ENCODE measurements at places on chromosomes 6 and 20.

GRCh38 chr6:137213813-137214212 lies 5.4 kb downstream of the IFNGR1 start:
- no peak for DNase-seq

- no peak for DNase-seq
Measured at GRCh38 chr6:35833536-35833935, 28.4 kb downstream of the LHFPL5 start.

- no peak for DNase-seq
Measured at GRCh38 chr6:26197933-26198721, 110.9 kb downstream of the HFE start.

DNA sequence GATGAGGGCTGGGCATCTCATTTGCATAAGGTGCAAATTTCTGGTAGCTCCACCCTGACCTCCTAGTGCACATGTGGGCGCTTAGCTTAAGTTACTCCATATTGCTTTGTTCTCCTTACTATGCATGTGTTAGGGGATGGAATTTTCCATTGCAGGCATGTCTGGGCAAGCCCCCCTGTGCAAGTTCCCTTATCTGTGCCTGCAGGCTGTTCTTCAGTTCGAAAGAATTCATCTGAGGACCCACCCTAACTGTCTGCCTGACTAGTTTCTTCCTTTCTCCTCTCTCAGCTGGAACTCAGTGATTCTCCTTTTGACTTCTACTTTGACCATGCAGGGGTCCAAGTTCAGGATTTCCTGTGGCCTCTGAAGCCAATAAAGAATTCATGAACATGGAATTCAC lies 30.2 kb downstream of the CCDC170 start:
- no peak for DNase-seq

- DNase-seq, result no peak
Measured at GRCh38 chr6:46565531-46565930, 74.3 kb upstream of the RCAN2 start.

DNA sequence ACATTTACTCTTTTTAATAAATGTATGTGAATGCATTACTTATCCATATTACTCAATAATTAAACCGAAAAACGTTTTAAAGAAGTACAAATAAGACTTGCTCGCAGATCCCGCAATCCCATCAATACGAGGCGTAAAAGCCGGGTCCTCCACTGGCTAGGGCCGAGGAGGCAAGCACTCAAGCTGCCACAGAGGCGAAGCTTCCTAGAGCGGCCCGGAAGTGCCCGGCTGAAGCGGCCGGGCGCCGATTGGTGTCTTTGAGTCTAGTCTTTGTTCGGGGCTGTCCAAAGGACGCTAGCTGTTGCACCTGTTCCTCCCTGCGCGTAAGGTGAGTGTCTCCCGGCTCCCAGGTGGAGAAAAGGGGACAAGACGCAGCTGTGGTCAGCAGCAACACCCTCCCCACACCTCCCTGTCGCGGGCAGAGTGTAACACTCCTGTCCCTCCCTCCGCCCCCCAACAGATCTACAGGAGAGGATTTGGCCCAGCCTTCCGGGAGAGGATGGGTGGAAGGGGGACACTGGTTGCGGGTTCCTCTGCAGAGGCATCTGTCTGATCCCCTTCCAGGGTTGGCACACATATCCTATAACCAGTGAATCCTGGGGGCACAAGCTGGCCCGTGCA lies at the start of gene ZSCAN16:
ZSCAN16 (plus strand) TSS at position 260 of the 621 bp plus-strand sequence. CDS start 835 bp downstream, outside the sequence.
- peak; percentile 54 for DNase-seq

DNA sequence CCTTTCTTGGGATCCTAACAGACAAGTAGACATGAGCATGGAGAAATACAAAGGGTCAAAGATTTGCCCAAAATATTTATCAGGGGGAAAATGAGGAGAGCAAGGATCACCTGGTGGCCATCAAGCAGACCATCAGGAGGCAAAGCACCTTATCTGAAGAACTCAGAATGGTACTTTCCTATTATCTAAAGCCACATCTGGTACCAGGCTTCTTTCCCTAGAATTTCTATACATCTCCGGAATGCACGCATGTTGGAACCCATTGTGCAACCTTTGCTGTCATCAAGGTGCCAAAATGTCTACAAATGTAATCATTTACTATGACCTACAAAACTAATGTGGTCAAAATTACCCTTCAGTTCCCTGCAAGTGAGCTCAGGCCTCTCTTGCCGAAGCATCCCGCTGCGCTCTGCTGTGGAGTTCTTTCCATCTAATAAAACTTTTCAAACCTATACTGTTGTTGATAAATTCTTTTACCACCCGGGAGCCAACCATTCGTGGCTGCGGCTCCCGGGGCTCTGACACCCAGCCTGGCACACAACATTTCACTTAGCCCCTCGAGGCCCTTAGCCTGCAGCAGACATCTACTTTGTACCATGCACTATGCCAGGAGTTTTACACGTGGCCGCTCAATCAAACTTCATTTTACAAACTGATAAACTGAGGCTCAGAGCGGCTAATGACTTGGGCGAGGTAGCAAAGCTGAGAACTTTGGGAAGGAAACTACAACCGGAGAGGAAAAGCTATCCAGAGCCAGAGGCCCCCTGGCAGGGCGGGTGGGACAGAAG lies 3.8 kb upstream of the CPXM1 start:
- no peak for DNase-seq

DNA sequence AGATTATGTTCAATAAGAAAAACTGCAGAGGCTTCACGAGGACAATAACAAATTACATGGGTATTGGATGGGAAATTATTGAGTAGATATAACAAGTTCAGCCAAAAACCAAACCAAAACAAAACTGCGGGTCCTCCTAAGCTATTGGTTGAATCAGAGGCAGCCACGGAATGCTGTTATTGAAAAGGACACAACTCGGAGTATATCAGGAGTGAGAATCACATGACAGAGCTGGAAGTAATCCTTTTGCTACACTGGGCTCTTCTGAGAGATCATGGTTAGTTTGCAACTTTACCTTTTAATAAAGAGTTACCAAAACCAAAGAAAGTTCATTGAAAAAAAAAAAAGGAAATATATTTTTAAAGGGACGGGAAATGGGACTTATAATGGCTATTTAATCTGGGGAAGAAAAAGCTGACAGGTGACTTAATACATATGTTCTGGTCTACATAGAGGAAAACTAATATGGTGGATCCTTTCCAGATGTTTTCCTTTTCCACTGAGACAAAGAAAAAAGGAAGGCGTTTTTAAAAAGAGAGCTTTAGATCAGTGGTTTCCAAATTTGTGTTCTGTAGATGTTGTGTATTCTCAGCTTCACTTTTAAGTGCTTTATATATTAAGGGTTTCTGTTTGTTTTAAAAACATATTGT lies 6.9 kb upstream of the CITED2 start:
- DNase-seq, result no peak

DNA sequence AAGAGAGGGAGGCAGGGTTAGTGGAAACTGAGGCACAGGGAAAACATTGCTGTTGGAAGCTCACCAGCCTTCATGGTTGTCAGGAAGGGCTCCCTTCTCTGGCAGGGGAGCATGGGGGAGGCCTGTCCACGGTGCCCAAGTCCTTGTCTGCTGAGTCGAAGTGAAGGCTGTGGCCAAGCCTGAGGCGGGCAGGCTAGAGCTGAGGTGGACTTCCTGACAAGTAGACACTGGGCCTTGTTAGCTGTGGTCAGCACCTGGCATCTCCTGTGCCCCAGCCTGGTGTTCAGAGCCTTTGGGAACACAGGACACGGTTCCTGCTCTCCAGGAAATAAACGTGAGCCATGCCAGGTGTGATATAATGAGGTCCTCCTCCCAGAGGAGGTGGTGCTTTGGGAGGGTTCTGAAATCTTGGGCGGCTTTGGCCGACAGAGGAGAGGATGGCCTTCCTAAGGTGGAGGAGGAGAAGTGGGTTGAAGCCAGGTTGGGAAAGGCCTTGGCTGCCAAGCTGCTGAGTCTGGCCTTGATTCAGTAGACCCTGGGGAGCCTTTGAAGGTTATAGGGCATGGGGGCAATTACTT lies 138.4 kb upstream of the RNF24 start:
- DNase-seq, result no peak

GRCh38 chr20:63969838-63970713 lies at the start of gene ZNF512B:
ZNF512B (minus strand) TSS chr20:63969930; CDS start chr20:63967950, 1,980 bp downstream.
- no peak for DNase-seq

DNA sequence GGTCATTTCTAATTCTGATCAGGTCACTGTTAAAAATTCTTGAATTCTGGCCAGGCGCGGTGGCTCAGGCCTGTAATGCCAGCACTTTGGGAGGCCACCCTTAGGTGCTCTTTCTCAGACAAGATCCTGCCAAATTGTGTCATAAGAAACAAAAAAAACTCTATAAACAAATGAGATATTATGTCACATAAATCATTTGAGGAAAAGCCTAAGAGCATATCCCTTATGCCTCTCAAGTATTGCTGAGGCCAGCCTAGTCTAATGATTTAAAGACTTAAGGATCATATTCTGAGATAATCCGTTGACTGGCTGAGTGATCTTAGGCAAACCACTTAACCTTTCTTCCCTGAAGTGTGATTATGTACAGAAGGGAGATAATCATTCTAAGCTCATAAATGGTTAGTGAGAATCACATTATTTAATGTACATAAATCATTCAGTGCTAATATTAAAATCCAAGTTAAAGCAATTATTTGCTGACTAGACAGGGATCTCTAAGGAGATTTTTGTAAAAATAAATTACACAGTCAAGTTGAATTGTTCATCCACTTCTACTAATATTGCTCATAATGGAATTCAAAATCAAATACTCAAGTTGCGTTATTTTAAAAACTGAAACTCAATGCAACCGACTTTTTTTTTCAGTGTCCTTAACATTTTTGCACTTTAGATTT lies 365.4 kb downstream of the PHF3 start:
- no peak for DNase-seq

Data from glomerular endothelial cell (primary cell).